Mesothelial cell of epicardium (in vitro differentiated cells): ENCODE measurements at places on chromosomes 16 and 17.
A peak's percentile ranks its signal among the peaks of the same experiment; 100 is the strongest.

DNA sequence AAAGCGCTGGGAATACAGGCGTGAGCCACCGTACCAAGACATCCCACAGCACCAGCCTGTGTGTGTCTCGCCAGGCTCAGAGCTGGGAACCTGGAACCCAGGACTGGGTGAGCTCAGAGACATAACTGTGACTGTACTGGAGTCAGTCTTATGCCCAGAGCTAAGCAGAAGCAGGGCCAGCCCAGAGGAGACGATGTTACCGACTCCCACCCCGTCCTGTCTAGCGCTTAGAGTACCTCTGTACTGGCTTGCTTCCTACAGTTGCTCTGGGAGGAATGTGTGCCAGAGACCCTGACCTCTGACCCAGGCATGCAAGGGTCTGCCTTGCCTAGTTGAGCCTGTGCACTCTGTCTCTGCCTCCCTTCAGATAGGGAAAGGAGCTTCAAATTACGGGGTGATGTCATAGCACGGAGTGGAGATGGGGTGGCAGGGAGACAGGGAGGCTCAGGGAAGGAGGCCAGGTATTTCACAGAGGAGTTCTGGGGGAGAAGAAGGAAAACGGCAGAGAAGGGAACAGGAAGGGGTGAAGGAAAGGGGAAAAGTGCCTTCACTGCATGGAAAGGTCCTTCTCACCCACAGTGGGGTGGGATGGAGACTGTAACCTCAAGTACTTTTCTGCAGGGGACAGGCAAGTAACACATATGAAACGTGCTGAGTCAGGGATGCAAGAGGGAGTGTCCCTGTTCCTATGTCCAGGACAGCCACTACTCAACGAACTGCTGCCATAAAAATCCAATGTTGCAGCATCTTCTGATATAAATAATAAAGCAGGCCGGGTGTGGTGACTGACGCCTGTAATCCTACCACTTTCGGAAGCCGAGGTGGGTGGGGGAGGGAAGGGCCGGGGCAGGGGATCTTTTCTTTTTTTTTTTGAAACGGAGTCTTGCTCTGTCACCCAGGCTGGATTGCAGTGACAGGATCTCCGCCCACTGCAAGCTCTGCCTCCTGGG lies 5.8 kb upstream of the ARMC5 start:
- DNase-seq, result no peak
- peaks cover 45% of the 10 kb centered on the region for H3K4me1 ChIP-seq
- H3K36me3 ChIP-seq, result no peaks in the 10 kb centered on the region

GRCh38 chr17:41987642-41988041 lies 21.0 kb downstream of the CNP start:
- no peaks in the 10 kb centered on the region for H3K27me3 ChIP-seq
- DNase-seq, result no peak
- H3K4me3 ChIP-seq, result no peak overlapping the region
- no peak overlapping the region for H3K27ac ChIP-seq
- H3K36me3 ChIP-seq, result peaks cover 46% of the 10 kb centered on the region
- no peaks in the 10 kb centered on the region for H3K4me1 ChIP-seq

DNA sequence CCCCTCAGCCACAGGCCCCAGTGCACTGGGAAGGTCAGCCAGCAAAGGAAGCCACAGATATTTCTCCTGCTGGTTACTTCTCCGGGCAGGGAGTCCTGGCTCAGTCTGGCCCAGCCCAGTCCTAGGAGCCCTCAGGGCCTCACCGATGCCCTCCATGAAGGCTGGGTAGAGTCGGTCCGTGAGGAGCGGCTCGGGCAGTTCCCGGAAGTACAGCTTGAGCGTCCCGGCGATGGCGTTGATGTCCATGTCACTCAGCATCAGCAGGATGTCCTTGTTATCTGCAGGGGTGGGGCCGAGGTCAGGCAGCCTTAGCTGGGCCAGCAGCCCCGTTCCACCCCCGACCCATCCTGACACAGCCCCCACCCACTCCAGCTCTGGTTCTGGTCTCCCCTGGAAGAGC lies 13.7 kb downstream of the TIMM22 start:
- H3K36me3 ChIP-seq, result peaks cover 3% of the 10 kb centered on the region
- H3K4me1 ChIP-seq, result no peaks in the 10 kb centered on the region
- no peak overlapping the region for H3K4me3 ChIP-seq
- no peak overlapping the region for H3K27ac ChIP-seq
- H3K27me3 ChIP-seq, result no peaks in the 10 kb centered on the region
- no peak for DNase-seq

GRCh38 chr17:73069164-73069770 lies 23.2 kb downstream of the SLC39A11 start:
- no peak overlapping the region for H3K4me3 ChIP-seq
- DNase-seq, result no peak
- H3K27me3 ChIP-seq, result no peaks in the 10 kb centered on the region
- no peak overlapping the region for H3K27ac ChIP-seq
- peaks cover 14% of the 10 kb centered on the region for H3K36me3 ChIP-seq

- H3K4me3 ChIP-seq, result no peak overlapping the region
- H3K27me3 ChIP-seq, result no peaks in the 10 kb centered on the region
- peaks cover 29% of the 10 kb centered on the region for H3K4me1 ChIP-seq
Measured at GRCh38 chr17:50172130-50172529, 6.3 kb downstream of the SGCA start.

DNA sequence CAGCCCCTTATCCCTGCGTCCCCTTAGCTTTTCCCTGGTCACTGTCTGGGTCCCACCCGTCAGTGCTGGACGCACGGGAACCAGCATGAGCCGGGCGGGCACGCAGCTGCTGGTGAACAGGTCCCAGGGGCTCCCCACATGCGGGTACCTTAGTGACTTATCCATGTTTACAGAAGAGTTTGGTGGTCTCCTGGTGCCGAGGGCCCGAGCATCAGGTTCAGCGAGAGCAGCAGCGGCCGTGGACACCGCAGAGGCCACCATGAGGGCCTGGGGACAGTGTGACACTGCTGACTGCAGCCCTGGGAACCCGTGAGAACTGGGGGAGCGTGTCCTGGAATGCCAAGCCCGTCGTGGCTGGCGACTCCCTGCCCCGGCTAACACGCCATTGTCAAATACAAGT lies 6.5 kb downstream of the CD7 start:
- H3K4me3 ChIP-seq, result no peak overlapping the region
- H3K4me1 ChIP-seq, result peaks cover 4% of the 10 kb centered on the region
- H3K27me3 ChIP-seq, result peaks cover 26% of the 10 kb centered on the region
- no peak overlapping the region for H3K27ac ChIP-seq
- no peak for DNase-seq

DNA sequence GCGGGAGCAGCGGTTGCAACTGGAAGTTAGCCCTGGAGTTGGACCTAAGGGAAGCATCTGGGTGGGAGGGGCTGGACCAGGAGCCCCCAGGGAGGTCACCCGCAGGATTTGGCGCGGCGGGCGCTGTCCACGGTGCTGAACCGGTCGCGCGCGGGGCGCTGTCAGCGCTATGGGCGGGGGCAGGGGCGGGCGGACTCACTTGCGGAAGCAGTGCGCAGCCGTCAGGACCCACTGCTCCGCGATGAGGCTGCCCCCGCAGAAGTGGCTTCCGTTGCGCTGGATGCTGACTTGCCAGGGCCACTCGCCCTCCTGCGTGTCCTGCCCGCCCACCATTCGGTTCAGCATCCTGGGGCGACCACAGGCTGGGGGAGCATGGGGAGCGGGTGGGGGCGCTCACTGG lies 4.5 kb downstream of the PRSS27 start:
- peaks cover 11% of the 10 kb centered on the region for H3K27me3 ChIP-seq
- no peak overlapping the region for H3K27ac ChIP-seq
- DNase-seq, result peak; percentile 88
- no peaks in the 10 kb centered on the region for H3K36me3 ChIP-seq
- H3K4me3 ChIP-seq, result no peak overlapping the region

GRCh38 chr17:42679492-42680330 lies 1.9 kb downstream of the CCR10 start:
- H3K4me1 ChIP-seq, result peaks cover 45% of the 10 kb centered on the region
- H3K27ac ChIP-seq, result peak overlapping the region; percentile 97
- peak; percentile 71 for DNase-seq

GRCh38 chr16:53884748-53885147 lies 180.8 kb downstream of the FTO start:
- peaks cover 11% of the 10 kb centered on the region for H3K4me1 ChIP-seq
- H3K36me3 ChIP-seq, result peaks cover 28% of the 10 kb centered on the region
- H3K4me3 ChIP-seq, result no peak overlapping the region
- H3K27me3 ChIP-seq, result no peaks in the 10 kb centered on the region
- DNase-seq, result no peak
- no peak overlapping the region for H3K27ac ChIP-seq
